Activated naive CD8-positive, alpha-beta T cell treated with anti-CD3 and anti-CD28 coated beads, Interleukin-2, amount 10 ng/mL, durations not matched to agents 7 days and 5 days (primary cell): ENCODE measurements at places on chromosomes 12 and 14.

GRCh38 chr14:74391479-74391878 lies 34.5 kb downstream of the SYNDIG1L start:
- DNase-seq: no peak

- no peak for DNase-seq
These were observed 190.1 kb upstream of the FOXG1 start for GRCh38 chr14:28576523-28576922.

DNA sequence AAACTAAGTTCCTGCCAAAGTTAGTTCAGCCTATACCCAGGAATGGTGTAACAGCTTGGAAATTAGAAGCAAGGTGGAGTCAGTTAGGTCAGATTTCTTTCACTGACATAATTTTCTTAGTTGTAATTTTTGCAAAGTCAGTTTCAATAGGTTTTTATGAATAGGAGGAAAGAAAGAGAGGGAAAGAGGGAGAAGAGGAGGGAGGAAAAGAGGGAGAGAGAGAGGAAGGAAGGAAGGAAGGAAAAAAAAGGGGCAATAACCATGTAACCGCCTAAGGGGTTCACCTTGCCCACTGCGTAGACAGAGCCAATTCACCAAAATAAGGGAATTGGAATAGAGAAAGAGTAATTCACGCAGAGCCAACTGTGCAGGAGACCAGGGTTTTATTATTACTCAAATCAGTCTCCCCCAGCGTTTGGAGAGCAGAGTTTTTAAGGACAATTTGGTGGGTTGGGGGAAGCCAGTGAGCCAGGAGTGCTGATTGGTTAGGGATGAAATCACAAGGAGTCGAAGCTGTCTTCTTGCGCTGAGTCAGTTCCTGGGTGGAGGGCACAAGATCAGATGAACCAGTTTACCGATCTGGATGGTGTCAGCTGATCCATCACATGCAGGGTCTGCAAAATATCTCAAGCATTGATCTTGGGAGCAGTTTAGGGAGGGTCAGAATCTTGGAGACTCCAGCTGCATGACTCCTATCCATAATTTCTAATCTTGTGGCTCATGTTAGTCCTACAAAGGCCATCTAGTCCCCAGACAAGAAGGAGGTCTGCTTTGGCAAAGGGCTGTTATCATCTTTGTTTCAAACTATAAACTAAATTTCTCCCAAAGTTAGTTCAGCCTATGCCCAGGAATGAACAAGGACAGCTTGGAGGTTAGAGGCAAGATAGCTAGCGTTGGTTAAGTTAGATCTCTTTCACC lies 126.0 kb upstream of the AMIGO2 start:
- no peak for DNase-seq

- DNase-seq: no peak
These were observed 11.3 kb upstream of the CDKN3 start for GRCh38 chr14:54385556-54385955.

- no peak for DNase-seq
These were observed 391.6 kb downstream of the ZFP36L1 start for GRCh38 chr14:68401317-68401716.

- DNase-seq: no peak
These were observed 557.2 kb downstream of the BCL11B start for GRCh38 chr14:98714626-98715425.

GRCh38 chr12:67515679-67516340 lies 132.7 kb upstream of the DYRK2 start:
- peak; percentile 44 for DNase-seq

DNA sequence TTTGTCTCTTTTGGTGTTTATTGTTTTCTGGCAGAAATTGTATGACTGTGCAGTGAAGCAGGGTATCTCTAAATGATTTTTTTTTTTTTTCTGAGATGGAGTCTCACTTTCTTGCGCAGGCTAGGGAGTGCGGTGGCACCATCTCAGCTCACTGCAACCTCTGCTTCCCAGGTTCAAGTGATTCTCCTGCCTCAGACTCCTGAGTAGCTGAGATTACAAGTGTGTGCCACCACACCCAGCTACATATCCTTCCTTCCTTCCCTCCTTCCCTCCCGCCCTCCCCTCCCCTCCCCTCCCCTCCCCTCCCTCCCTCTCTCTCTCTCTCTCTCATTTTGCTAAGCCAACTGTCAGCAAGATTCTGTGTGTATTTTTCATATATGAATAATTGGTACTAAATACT lies 94.4 kb downstream of the PPHLN1 start:
- no peak for DNase-seq

- DNase-seq: no peak
These were observed 177.1 kb downstream of the ETV6 start for GRCh38 chr12:11826574-11826973.

DNA sequence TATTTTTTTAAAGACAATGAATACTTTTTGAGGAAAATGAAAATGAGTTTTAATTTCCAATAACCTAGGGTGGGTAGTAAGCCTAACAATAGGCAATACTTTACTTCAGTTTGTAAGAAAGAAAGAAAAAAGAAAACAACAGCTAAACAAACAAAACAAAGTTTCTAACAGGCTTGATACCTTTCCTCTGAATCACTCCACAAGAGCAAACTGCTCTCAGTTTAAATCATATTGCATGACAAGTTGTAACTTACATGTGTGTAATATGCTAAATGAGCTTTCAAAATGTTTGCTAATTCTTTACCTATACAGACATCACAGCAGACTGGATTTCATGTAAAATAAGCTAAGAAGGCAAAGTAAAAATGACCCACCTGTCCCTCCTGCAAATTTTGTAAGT lies 6.7 kb upstream of the LMO3 start:
- no peak for DNase-seq

DNA sequence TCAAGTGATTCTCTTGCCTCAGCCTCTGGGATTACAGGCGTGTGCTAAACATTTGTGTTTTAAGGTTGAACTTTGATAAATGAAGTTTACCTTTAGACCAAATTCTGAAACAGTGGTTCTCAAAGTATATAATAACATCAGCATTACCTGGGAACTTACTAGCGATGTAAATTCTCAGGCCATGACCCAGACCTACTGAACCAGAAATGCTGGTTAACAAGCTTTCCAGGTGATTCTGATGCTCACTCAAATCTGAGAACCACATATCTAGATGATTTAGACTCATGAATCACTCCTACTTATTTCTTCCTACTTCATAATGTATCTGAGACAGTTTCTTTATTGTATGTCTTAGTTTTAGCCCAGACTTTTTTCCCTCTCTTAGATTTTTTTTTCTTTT lies 43.6 kb downstream of the RAD51B start:
- DNase-seq: no peak

DNA sequence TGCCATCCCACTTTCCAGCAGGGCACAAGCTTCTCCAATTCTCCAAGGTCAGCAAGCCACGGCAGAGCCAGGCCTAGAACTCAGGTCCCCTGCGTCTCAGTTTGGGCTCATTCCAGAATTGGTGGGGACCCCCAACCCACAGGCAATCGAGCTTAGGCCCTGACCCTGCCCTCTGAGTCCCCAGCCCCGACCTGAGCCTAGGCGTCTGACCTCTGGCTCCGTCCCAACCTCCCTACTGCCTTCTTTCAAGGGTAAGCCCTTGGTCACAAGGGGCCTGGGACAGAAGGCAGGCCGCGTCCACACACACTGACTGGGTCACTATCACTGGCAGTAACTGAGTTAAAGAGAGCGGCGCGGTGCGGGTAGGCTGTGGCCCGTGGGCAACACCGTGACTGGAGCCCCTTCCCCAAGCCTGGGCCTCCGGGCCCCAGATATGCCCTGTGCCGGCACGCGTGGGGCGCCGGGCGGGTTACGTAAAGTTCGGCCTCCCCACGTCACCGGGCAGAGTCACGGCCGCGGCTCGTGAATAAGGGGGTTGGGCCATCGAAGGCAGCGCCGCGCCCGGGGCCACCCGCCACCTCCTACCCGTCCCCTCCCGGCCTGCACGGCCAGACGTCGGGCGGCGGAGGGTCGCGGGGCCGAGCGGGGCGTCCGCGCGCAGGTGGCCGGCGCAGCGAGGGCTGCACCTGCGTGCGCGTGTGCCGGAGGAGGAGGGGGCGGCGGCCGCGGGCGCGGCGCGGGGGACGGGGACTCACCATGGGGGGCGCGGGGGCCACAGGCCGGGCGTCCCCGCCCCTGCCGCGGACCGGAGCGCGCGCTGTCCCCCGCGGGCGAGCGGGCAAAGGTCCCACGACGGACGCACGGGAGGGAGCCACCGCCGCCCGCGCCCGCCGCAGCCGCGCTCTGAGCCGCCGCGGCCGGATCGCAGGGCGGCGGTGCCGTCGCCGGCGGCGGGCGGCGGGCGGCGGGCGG lies 516 bp downstream of the ANKRD9 start:
- peak; percentile 63 for DNase-seq

DNA sequence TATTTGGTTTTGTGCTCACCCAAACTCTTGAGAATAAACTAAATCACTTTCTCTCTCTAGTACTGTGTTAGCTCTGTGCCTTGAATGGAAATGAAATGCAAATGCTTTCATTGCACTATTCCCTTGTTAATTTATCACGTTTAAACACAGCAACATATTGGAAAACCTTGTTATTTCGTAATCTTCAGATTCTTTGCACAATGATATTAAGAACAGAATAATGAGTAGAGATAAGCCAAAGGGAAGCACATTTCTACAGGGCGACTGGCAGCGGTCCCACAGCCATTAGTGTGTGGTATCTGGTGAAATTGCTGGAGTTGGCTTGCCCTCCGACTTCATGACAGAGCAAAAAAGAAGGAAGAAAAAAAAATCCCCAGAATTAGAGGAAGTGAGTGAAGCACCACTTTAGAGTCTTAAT lies 166.1 kb upstream of the E2F7 start:
- DNase-seq: no peak

GRCh38 chr14:19947413-19948090 lies 16.8 kb downstream of the OR4K1 start:
- DNase-seq: no peak

GRCh38 chr12:1583421-1584078 lies 10.8 kb downstream of the FBXL14 start:
- no peak for DNase-seq

DNA sequence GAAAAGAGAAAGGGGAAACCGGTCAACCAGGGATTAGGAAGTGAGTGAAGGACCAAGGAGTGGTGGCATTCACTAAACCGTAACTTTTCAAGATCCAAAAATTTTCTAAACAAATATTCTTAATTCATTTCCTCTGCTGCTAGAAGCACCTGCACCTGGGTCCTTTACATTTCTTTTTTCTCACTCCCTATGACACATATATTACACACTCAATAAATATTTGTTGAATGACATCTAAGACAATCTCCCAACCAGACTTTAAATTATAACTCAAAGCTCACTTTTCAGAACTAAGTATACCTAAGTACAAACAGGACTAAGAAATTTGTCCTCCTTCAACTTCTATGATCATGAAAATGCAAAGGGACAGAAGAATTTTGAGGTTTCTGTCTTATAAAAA lies 11.1 kb downstream of the TTC5 start:
- no peak for DNase-seq

- no peak for DNase-seq
These were observed 24.2 kb downstream of the GPATCH2L start for GRCh38 chr14:76175942-76176341.

DNA sequence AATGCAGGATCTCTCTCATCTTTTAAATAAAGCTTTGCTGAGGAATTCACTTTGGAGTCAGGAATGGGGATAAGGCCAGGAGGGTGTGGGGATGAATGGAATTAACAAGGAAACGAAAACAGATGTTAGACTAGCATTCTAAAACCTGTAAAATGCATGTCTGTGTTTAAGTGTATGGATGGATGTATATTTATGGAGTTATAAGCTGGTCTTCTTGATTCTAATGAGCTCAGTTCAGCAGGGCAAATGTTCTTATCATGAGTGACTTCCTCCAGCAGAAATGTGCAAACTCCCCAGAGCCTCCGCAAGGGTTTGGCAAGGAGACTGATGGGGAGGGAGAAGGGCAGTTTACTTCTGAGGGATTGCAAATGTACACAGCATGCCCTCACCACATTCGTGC lies 149.1 kb downstream of the NTF3 start:
- DNase-seq: no peak

DNA sequence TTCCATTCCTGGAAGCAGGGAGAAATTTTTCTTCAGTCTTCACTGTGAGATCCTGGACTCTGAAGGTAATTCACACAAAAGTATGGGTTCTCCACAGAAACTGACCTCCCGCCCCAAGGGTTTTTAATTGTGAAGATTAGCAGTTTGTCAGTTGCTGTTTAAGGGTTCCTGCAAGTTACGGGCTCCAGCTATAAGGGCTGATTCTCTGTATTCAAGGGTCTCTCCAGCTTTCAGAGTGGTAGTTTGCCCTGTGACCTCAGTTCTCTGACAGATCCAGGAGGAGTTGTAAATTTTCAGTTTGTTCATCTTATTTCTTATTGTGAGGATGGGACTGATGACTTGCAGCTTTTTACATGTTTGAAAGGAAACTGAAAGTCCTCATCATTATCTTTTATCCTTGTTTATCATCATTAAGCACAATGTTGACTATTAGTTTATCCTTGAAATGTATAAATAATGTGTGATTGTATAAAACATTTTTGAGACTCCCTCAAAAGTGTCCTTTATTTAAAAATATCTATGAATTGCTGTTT lies 110.9 kb downstream of the SCAF11 start:
- no peak for DNase-seq

DNA sequence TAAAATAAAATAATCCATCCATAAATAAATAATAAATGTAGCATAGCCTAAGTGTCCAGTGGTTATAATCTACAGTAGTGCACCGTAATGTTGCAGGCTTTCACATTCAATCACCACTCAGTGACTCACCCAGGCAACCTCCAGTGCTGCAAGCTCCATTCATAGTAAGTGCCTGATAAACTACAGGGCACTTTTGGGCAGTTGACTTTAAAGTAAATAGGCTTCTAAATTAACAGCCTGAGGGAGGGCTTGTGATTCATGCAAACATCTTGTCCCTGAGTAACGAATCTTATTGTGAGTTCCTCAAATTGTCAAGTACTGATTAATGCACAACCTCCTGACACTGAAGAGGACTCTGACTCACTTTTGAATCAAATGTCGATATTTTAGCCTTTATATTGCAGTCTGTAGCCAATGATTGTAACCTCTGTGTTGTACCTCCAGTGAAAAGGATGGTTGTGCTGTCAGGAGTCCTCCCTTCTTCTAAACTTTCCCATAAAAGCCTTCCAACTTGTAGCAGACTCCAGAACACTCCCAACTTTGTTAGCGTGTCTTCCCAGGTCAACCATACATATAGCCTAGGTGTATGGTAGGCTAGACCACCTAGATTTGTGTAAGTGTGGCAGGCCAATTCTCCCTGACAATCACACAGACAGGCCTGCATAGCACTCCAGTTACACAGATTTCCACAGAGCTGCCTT lies 55.0 kb upstream of the BICD1 start:
- no peak for DNase-seq

GRCh38 chr12:44372259-44372658 lies 503.9 kb downstream of the NELL2 start:
- DNase-seq: no peak

- peak; percentile 35 for DNase-seq
These were observed 68.7 kb downstream of the RPAP3 start for GRCh38 chr12:47636908-47637780.

- no peak for DNase-seq
These were observed 499.3 kb downstream of the FOXG1 start for GRCh38 chr14:29265852-29266251.

DNA sequence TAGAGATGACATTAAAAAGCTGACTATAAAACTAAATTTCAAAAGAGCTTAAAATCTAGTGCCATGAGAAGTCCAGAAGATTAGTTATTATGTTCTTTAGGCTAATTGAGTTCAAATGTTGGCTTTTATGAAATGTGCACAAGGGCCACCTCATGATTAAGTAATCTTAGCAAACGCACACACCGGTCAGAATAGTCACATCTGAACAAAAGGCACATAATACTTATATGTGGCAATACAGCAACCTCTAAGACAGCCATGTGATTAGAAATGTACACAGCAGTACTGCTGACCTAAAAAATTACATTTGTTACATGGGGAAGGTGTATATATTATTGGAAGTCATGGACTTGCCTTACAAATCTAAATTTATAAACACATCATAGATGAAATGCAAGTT lies 344.7 kb upstream of the GARIN6 start:
- DNase-seq: no peak
